ENCODE measurements at places on chromosomes 7 and 10.

- no peak for DNase-seq
Measured at GRCh38 chr10:6877336-6877721, 297.3 kb upstream of the PRKCQ start.

DNA sequence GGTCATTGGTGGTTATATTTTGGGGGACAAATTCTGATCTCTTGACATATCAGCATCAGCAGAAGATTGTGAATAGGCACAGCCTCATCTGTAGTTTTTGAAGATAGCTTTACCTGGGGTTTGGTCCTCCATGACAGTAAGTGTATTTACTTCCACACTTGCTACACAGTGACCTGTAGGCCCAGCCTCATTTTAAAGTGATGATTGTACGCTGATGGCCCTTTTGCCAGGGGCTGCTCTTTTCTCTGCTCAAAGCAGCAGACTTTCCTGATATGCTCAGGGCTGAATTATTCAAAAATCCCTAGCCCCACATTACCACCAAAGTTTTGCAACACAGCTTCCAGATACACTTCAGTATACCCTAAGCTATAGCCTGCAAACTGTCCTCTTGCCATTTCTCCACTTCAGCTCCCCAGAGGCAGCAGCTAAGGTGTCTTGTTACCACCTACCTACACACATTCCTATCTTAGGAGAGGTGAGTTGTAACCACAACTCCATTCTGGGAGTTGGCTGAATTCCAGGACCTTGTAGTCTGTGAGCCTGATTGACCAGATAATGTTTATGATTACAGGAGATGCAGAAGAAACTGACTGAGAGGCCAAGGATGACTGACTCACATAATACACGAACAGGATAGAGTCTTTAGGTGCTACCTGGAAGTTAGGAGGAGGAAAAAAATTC lies 6.0 kb downstream of the ASB4 start:
- DNase-seq = peak; percentile 48

DNA sequence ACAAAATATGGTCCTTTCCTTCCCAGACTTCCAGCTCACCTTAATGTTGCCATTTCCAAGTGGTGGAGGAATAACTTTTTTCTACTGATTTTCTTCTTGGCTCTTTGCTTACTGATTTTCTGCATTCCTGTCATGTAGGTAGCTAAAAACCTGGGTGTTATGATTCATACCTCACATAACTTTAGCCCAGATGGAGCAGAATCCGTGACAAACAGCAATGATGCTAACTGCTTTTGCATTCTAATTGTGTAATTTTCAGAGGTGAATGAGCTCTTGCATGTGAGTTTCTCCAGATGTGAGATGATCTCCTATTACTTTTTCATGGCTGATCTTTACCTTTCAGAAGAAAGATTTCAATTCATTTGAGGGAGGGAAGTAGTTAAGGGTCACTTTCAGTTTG lies 43.4 kb downstream of the WDR11 start:
- DNase-seq = no peak

- DNase-seq = peak; percentile 73
Measured at GRCh38 chr10:93436591-93437085, 45.5 kb downstream of the MYOF start.

DNA sequence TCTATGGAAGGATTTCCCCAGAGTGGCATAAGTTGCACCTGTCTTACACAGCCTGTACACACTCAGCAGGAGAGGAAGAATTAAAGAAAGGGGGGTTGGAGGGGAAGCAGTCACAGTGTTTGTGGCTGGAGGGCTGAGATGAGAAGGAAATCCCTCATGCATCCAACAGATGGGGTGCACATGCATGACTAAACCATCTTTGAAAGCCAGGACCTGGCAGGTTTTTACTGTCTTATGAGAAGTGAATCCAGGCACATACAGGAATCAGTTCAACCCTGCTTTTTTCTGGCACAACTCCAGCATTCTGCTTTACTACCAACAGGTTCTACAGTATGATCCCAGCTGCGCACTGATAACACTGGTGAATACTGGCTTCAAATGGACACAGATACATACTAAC lies 107.7 kb downstream of the CACNA2D1 start:
- peak; percentile 21 for DNase-seq

DNA sequence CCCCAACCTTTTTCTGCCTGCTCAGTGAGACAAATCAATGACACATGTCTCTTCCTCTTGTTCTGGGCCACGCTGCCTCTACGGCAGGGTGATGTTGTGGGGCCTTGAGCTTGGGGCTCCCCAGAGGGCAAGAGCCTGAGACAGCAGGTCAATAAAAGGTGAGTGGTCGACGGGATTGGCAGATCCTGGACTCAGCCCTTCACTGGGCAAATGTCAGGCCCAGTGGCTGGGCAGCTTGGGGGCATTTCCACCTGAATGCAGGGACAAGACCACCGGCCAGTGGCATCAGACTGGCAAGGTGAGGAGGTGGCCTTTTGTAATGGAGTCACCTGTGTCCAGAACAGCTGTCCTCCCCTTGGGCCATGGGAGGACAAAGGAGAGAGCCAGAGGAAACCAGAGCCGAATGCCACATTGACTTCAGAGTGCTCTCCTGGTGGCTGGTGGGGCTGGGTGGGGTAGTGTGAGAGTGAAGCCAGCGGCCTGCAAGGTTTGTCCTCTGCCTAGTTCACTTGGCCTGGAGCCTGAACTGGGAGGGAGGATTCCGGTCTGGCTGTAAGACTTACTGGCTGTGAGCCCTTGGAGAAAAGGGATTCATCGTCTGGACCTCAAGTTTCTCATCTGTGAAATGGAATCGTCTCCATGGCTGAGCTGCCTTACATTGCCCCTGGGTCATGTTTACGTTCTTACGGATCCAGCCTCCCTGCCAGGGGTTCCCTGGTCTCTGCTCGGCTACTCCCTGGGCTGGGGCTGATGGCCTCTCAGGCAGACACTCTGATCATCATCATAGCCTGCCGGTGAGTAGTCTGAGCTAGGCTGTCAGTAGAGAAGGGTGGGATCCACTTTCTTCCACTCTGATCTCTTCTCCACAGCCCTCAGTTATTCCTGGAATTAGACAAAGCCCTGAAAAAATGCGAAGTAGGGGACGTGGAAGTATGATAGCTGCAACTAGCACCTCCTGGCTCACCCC lies 25.4 kb upstream of the CRHR2 start:
- DNase-seq = no peak
